ENCODE measurements at places on chromosomes 1 and 21.

DNA sequence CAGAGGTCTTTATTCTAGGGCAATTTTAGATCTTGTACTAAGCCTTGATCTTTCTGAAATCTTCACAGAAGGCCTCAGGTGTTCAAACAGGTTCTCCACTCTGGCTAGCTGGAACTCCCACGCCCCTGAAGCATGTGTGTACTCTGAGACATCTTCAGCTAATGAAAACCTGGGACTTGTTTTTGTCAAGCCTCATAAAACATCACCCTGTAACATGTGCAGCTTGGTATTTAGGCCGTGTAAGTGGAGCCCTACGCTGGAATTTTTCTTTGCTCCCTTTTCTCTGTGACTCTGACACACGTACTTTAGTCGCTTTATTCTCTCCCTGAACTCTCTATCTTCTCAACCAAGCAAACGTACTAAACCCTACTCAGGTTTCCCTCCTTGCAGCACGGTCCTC is 701.9 kb upstream of the ZP4 start:
- DNase-seq = no peak

- no peak for DNase-seq
These were observed 509.7 kb downstream of the AJAP1 start for GRCh38 chr1:5164158-5164557.

GRCh38 chr1:146036241-146036964 is 14.9 kb upstream of the HJV start:
- no peak for DNase-seq

DNA sequence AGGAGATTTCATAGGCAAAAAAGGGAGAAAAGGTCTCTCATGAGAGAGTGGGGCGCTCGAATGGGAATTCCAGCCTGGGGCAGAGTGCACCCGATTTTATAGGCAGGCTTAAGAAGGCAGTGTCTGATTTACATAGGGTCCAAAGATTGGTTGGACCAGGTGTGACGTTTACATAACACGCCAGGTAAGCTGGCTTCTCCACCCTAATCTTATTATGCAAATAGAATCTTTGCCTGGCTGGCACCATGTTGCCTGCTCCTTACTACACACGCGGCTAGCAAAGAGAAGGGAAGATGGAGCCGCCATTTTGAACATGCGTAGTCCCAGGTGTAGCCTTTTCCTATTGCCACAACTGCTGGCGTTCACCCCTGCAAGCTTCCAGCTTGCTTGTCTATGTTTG is 103.7 kb downstream of the SLC16A1 start:
- DNase-seq = no peak

GRCh38 chr1:18948913-18949685 is 7.4 kb downstream of the IFFO2 start:
- peak; percentile 69 for DNase-seq

DNA sequence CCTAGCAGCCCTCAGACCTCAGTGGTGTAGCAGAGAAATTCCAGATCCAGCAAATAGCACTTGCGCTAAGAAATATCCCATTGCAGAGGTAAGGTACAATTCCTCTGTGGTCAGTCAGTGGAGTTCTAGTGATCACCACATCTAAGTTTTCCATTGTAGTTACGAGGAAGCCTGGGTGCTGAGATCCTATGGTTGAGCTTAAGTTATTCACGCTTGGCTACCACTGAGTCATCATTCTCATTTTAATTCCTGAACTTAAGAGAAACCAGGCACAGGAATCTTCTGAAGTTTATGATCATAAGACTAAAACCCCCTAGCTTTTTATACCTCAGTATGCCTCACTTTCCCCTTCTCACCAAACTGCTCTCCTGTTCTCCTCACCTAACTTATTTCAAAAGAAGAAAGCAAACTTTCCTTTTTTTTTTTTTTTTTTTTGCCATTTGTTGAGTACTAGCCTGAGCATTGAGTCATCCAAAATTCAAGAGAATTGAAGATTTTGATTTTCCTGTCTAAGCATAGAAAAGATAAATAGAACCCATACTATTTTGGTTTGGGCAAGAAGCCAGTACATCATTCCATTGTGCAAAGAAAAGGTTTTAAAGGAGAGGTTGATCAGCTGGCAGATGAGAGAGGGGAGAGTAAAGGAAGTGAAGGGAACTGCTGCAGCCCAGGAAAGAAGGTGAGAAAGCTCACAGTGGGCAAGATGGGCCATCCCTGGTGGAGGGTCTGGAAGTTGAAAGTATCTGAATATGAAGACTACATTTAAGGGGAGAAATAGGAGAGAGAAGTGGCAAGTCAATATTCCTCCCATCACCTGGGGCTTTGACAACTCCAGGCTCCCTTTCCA is 39.9 kb downstream of the SERBP1 start:
- no peak for DNase-seq

GRCh38 chr1:156866249-156866909 is 5.7 kb downstream of the NTRK1 start:
- DNase-seq = no peak

DNA sequence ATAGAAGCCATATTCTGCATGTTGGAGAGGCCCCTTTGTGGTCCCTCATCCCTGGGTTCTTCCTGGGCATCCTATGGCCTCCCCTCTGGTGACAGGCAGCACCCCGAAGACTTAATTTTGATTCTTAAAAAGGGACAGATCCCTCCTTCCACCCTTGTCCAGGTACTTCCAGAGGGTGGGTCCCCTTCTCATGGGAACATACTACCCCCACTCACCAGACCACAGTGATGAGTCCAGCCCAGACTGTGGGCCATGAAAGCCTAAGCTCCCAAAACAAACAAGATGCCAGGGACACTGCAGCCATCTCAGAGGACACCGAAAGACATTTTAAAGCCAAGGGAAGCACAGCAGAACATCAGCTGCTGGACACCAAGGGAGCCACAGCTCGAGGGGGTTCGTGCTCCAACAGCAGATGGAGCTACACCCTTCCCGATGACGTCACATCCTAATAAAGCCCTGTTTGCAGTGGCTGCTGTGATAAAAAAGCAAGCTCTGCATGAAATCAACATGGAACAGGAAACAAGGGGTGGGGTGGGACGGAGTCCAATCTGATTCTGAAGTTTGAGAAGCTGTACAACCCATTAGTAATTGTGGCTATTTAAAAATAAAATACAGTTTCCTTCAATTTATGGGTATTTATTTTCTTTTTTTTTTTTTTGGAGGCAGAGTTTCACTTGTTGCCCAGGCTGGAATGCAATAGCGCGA is 32.4 kb downstream of the GNB1 start:
- DNase-seq = peak; percentile 88

DNA sequence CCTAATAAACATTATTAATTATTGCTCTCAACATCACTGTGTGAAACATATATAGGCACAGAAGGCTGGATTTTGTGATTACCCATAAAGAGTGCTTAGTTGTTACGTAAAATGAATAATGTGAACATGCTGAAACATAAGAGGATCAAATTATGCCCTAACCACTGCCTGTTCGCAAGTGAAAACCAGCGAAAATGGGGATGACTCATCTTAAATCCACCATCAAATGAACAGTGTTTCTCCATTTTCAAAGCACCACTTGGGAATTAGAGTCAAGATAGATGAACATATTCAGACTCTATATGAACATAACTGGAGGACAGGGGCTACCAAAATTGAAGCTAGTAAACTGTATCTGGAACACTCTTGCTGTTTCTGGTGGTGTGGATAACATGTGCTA is 386.2 kb downstream of the HHIPL2 start:
- DNase-seq = no peak

GRCh38 chr1:111729271-111729921 is 9.8 kb downstream of the INKA2 start:
- peak; percentile 71 for DNase-seq

DNA sequence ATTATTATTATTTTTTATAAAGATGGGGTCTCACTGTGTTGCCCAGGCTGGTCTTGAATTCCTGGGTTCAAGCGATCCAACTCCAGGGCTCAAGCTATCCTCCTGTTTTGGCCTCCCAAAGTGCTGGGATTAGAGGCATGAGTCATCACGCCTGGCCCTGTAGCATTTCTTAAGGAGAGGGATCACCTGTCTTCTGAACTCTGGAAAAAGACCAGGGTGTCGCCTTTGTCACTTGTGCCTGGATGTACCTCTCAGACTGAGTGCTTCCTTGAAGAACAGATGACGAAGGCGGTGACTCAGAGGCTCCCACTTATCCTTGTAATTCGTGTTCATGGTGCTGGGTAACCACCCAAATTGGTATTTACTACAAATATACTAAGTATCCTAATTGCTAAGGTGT is 2.4 kb upstream of the CGN start:
- no peak for DNase-seq

DNA sequence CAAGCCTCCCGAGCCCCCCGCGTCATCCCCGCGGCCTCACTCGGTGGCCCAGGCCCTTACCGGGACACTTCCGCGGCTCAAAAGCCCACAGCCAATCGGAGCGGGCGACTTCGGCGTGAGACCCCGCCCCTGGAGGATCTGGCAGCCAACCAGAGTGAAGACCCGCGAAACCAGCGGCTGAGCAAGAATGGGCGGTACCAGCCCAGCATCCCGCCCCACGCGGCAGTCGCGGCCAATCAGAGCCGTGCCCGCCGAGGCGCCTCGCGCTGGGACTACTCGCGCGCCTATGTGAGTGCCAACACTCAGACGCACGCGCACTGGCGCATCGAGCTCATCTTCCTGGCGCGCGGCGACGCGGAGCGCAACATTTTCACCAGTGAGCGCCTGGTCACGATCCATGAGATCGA is 22.5 kb downstream of the DISP3 start:
- peak; percentile 59 for DNase-seq

- no peak for DNase-seq
These were observed 113.0 kb upstream of the VAV3 start for GRCh38 chr1:108077991-108078390.

DNA sequence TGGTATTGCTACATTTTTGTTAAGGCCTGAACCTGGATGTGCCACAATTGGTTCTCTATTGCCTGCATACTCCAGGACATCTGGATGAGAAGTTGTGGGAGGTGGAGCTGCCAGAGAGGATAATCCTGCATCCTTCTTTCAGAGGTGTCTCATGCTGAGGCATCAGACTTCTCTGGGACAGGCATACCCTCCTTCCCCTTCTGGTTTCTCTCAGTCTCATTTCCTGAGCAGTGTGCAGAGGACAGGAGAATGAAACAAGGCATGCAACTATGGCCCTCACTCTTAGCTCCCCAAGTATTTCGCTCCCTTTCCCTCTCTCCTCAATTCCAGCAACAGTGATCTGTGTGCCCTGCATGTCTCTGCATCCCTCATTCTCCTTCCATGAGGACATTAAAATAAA is 7.6 kb upstream of the RGSL1 start:
- no peak for DNase-seq

DNA sequence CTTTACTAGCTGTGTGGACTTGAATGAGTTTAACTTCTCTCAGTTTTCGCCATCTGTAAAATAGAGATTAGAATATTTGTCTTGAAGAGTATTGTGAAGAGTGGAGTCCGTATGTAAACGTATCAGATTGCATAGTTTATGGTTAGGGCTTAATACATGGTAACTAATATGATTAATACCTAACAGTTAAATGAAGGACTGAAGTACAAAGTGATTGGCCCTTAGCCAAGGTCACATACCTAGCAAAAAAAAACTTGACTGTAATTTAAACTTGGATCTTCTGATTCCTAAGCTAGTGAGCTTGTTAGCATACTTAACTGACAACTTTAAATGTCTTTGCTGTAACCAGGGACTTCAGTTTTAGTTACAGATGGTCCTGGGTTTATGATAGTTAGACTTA is 1.9 kb downstream of the GIPC2 start:
- DNase-seq = no peak

DNA sequence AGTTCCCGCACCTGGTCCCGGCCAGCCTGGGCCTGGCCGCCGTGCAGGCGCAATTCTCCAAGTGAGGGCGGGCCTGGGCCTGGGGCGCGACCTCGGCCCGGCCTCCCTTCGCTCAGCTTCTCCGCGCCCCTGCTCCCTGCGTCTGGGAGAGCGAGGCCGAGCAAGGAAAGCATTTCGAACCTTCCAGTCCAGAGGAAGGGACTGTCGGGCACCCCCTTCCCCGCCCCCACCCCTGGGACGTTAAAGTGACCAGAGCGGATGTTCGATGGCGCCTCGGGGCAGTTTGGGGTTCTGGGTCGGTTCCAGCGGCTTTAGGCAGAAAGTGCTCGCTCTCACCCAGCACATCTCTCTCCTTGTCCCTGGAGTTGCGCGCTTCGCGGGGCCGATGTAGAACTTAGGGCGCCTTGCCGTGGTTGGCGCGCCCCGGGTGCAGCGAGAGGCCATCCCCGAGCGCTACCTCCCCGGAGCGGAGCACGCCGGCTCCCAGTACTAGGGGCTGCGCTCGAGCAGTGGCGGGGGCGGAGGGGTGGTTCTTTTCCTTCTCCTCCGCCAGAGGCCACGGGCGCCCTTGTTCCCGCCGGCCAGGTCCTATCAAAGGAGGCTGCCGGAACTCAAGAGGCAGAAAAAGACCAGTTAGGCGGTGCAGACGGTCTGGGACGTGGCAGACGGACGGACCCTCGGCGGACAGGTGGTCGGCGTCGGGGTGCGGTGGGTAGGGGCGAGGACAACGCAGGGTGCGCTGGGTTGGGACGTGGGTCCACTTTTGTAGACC is 1.2 kb downstream of the OLIG1 start:
- no peak for DNase-seq

DNA sequence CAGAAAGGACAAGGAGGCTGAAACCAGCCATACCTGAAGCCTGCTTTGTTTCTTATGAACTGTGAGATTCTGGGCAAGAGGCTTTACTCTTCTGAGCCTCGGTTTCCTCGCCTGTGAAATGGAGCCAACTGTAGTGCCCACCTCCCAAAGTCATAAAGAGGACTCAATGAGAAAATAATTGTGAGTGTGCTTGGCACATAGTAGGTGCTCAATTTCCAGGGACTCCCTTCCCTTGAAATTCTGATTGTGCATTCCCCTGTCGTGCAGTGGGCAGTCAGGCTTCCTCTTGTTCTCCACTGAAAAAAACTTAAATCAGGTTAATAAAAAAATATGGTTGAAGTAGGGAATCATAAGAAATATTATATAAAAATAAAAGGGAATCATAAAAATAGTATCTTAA is 37.5 kb upstream of the RUNX3 start:
- no peak for DNase-seq

DNA sequence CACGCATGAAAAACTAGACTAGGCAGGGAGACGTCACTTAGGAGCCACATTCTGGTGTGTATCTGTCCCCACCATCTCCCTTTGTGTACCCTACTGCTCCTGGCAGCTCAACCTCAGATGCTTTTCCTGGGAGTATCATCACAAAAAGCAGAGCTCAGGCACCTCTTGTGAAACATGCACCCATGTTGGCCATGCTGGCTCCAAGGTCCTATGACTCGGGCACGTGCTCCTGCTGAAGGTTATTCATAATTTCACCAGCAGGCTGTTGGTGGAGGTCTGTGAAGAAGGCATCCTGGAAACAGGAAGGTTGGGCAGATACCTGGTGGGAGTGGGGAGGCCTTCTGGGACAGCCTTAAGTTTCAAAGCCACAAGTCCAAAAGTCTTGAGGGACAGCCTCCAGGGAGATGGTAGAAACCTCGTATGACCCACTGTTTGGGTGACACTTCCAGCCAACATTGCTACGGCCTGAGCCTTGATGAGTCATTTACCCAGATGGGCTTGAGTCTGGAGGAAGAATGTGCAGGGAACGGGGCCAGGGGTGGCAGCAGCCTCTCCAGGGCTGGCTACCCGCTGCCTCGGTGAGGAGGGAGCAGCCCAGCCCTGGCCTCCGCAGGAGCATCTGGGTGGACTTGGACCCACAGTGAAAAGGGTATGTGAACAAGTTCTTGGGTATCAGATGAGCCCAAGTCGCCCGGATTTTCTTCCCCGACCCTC is 75.8 kb downstream of the PGBD5 start:
- DNase-seq = no peak
